ENCODE measurements at places on chromosomes 5 and 9.
A peak's percentile ranks its signal among the peaks of the same experiment; 100 is the strongest.

DNA sequence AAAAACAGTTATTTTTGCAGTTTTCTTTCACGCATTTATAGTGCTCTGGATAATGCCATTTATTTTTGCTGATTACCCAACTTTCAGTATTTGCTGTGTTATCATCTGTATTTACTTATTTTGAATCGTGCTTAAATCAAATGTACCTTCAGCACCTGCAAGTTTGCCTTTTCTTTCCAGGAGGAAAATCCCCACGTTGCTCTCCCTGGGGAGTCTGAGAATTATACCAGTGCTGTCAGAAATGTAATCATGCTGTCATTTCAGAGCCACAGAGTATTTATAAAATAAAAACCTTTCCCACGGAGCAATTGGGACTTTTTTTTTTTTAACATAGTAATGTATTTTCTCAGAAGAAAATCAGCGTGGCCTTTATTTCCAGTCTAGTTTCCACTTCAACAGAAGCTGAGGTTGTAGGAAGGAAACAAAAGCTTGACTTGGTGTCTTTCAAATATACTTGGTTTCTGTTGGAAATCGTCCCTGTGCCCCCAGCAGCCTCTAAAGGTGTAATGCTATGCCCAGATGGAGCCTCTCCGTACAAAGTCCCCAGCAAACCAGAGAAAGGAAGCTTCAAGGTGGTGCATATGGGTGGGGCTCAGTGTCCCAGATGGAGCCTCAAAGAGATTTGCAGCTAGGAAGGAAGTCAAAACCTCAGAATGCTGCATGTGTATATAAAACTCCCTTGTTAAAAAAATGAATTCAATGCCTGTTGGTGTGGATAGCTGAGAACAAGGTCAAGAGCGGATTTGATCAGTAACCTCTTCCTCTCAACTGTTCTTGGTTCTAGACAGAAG, 2.1 kb downstream of the GPR150 start:
- DNase-seq = no peak

DNA sequence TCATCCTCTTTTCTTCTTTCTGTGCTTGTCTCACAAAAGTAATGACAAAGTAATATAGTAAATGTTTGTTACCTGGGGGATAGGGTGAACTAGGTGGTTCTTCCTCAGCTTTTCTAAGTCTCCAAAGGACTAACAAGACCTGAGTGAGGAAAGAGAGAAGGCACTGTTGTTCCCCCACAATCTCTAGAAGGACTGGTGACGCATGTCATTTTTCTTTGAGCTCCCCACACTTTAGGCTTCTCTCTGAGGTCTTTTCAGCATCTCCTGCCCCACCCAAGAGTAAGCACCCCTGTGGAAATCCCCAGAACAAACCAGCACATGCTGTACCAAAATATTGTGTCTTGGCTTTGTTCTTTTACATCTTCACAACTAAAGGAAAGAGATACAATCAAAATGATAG, 2.4 kb upstream of the IL7R start:
- no peak for DNase-seq

GRCh38 chr9:109046346-109046745, 33.0 kb upstream of the CTNNAL1 start:
- no peak for DNase-seq

GRCh38 chr5:164244-164643, 27.1 kb upstream of the LRRC14B start:
- no peak for DNase-seq

DNA sequence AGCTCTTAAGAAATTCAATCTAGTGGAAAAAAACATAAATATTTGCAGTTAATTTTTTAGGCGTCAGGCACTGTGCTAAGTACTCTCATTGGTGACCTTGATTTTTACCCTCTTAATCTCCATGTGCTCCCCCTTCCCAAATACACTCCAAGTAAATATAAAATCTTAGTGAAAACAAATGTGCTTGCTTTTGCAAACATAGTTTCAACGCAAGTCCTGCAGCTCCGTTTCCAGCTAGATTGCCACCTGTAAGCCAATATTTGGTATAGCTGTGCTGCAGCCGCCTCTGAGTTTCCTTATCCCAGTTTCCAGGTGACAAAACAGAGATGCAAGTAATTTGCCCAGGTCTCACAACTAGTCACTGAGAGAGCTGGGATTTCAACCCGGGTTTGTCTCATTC, 1.9 kb upstream of the MTMR12 start:
- no peak for DNase-seq

GRCh38 chr5:95059636-95060035, 225.3 kb downstream of the MCTP1 start:
- no peak for DNase-seq

DNA sequence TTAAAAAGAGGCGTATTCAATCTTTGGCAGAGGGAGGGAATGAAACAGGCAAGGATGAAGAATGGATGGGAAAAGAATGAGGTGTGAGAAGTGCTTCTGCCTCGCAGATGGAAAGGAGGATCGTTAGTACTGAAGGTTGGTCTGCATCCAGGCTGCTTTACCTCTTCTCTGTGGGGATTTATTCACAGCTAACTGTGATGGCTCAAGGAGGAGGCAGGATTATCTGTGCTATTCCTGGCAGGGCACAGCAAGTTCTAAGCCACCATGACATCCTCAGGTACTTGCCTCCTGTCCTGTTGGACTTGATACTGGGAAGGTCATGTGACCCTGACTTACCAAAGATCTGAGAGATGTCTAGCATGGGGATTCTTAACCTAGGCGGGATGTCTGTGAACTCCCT, 84.3 kb downstream of the GDNF start:
- DNase-seq = no peak

DNA sequence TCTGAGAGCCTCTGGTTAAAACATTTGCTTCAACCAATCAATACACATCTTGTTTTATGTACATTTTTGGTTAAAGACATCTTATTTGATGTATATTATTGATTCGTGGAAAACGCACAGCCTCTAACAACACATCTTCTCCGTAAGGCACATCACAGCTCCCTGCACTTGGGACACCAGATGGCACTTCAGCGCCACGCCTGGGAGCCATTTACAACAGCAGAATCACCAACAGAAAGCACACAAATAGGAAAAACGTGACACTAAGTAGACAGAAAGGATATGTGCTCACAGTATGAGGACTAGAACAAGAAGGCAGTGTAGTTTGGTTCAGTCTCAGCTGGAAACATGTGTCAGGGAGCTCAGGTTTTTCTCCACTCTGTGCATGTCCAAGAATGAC, 199.7 kb downstream of the ROR2 start:
- peak; percentile 19 for DNase-seq

- peak; percentile 85 for DNase-seq
Measured at GRCh38 chr9:127185931-127186781, 63.7 kb upstream of the ANGPTL2 start.

DNA sequence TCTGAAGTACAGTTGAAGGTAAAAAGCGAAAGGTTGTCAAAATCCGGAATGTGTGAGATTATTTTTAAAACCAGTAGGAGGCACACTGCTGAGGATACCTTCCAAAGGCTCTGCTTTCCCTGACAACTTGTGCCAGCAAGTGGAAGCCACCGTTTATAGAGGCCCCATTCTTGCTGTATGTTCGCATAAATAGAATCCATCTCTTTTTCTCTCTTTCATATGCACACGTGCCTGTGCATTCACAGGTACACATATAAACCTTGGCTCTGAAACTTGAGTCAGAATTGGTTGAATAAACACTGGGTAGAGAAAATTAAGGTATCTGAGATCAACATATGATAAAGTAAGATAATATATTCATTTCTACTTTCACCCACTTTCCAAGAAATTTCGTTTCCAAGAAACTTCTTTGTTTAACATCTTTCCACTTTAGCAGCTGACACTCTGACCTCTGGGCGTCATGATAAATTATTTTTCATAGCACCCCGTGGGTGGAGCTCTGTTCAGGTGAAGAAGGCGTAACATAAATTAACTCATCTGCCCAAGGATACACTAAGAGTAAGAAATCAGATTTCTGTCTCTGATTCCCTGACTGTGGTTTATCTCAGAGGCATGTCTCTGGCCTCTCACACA, 63.7 kb upstream of the RICTOR start:
- DNase-seq = no peak

DNA sequence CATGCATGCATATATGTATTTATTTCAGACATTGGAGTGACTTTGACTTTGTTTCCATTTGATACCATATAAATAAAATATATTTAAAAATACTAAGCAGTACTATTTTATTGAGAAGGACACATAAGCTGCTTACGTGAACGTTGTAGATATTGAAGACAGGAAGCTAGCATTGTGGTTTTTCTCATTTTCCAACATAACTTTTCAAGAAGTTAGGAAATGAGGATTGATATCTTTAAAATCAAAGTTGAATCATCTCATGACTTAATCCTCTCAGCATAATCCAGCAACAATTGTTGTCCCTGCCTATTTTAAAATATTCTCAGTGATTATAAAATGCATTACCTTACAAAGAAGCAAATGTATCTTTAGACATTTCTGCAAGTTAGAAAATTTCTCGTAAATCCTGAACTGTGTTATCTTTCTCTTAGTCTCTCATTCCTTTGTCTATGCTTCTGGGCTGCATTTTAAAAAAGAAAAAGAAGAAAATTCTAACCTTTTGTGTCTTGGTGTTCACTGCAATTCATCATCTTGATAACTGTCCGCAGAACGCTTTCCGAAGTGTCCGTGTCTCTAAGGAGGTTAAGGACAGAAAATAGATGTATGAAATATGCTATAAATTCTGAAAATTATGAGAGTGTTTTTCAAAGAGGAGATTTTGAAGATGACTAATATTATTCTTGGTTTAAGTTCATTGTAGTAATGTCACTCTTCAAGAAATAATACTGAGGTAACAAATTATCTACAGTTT, 1089.9 kb upstream of the CDH6 start:
- no peak for DNase-seq

- no peak for DNase-seq
Measured at GRCh38 chr5:123520677-123521247, 8.8 kb downstream of the CSNK1G3 start.

- DNase-seq = no peak
Measured at GRCh38 chr9:113364951-113365350, 11.8 kb downstream of the HDHD3 start.

DNA sequence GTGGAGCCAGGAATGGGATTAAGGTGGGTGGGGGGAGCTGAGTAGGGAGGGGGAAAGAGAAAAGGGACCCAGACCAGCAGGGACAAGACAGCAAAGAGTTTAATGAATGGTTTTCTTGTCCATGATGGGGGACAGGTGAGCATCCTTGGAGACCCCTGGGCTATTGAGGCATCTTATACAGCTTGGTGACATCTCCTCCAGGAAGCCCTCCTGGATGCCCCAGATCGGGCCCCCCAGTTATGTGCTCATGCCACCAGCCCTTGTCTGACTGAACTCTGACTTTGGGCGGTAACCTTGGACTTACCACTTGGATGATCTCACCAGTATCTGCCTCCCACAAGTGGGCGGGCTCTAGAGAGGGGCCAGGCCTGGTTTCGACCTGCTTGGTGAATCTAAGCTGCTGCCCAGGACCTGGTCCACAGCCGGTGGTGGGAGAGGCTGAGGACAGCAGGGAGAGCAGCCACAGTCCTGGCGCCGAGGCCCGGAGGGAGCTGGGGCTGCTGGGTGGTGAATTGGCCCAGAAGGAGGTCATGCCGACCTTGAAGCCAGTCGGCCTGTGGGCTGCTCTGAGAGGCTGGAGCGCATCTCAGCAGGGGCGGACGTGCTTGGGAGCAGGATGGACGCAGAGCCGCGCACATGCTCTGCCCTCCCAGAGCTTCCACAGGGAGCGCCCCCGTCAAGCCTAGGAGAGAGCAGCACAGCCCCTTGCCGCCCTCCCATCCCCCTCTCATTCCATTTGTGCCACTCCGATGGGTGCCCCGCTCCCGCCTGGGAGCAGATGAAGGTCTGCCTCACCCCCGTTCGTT, 36.2 kb downstream of the UNC5A start:
- DNase-seq = no peak

DNA sequence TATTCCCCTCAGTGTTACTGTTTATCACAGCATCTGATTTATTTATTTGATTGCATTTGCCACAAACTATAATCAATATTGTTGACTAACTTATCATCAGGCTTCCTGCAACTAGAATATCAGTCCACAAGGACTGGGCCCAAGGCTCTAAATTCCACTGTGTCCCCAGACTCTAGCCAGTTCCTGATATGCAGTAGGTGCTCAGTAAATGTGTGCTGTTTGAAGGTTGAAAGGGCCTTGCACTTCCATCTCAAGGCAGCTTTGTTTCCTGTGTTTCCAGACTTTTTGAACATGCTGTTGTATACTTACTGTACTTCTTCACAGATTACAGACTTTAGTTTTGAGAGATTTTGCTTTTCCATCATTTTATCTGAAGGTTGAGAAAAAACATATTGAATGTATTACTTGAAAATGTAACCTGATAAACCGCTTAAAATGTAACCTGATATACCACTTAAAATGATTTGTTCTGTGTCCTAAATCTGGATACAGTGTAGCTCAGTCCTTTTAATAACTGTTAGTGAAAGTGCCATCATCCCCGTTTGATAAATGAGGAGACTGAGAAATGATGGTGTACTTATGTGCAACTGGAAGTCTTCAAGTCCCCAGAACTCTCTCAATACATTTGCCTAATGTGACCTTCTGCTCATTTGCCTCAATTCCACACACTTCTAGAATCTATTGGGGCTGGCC, 18.7 kb downstream of the KIAA1191 start:
- no peak for DNase-seq

- DNase-seq = no peak
Measured at GRCh38 chr5:63152871-63153270, 574.3 kb downstream of the LRRC70 start.

GRCh38 chr9:104028827-104029226, 65.3 kb upstream of the SMC2 start:
- DNase-seq = no peak

- no peak for DNase-seq
Measured at GRCh38 chr5:143056339-143056704, 286.1 kb downstream of the ARHGAP26 start.

- no peak for DNase-seq
Measured at GRCh38 chr9:37596504-37596903, 4.1 kb upstream of the TOMM5 start.

- DNase-seq = no peak
Measured at GRCh38 chr5:103452666-103453065, 109.9 kb downstream of the NUDT12 start.

DNA sequence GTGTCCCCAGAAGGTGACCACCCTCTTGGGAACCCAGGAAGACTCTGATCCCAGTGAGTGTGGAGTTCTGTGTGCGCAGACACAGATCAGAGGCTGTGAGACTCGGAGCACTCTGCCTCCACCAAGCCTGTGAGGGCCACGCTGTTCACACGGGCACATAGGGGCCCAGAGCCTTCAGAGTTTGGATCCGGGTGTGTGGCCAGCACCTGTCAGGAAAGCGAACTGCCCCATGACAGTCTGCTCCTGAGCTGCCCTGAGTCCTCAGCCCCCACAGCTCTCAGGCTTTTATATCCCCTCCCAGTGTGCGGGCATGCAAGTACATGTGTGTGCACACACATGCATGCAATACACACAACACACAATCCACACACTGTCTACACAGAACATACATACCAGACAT, 161.8 kb upstream of the IRX2 start:
- DNase-seq = no peak

- no peak for DNase-seq
Measured at GRCh38 chr5:158135682-158136179, 276.8 kb upstream of the CLINT1 start.

Data from head of caudate nucleus (tissue), 42 donors.